ENCODE measurements at places on chromosomes 4 and X.

DNA sequence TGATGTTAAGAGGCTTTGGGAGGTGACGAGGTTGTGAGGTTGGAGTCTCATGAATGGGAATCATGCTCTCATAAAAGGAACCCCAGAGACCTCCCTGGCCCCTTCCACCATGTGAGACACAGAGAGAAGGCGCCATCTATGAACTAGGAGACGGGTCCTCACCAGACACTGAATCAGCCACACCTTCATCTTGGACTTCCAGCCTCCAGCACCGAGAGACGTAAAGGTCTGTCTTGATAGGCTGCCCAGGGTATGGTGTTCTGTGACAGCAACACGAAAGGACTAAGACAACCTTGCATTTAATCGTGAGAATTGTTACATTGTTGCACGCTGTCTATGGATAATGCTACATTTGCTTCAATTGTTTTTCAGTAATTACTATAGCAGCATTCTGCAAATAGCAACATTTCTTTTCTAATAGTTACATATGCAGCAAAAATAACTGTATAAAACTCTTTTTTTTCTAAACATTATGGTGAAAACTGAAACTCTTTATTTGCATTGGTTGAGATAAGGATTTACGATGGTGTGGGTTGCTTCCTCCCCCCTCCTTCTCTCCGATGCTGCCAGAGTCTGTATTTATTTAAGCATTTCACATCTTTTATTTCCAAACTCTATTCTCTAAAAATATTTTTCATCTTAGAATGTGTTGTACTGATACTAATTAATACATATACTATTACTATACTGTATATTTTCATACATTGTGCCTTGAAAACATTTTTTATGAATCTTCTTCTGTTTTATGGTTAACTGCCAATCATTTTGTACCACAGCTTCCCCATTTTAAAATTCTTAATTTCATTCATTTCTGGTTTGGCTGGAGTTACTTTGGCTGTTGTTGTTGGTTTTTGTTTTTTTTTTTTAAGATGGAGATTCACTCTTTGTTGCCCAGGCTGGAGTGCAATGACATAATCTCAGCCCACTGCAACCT, 26.4 kb upstream of the AKAP17A start:
- peak; percentile 11 for DNase-seq

- DNase-seq: no peak
These were observed 16.4 kb downstream of the FAT4 start for GRCh38 chr4:125331116-125331515.

DNA sequence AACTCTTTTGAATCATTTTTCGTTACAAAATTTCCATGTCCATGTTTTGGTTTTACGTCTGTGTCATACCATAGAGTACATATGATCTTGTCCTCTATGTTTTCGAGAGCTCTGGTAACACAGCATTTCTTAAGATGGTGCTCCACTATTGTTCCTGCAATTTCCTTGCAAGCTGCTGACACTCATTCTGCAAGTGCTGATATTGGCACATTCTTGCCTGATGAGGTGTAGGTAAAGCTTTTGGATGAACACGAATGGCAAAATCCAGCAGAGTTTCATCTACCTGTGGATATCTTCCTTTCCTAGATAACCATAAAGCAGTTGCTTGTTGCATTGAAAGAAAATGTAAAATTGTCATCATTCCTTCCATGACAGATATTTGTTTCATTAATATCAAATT, 41.3 kb downstream of the MAGEB17 start:
- no peak for DNase-seq

DNA sequence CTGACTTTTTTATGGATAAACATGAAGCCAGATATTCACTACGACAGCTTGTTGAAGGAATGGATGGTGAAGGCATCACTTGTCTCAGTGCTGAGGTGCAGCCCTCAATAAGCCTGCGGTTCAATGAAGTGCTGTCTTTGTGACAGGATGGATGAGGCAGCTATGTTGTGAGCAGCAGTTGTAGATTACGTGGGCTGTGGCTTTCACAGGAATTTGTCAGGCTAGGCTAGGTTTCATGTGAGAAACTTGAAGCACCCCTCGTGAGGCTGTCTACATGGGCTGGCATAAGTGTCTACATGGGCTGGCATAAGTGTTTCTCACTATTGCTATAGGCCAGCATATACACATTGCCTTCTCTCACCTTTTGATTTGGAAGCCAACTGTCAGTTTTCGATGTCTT, 1050.0 kb downstream of the ADGRL3 start:
- no peak for DNase-seq

- peak; percentile 19 for DNase-seq
These were observed 175.8 kb upstream of the TECRL start for GRCh38 chr4:64584981-64585557.

GRCh38 chr4:153260553-153261300, 56.5 kb downstream of the TRIM2 start:
- no peak for DNase-seq

GRCh38 chr4:180710628-180711337, 1532.4 kb upstream of the TENM3 start:
- DNase-seq: no peak

GRCh38 chr4:8147231-8147970, 11.2 kb downstream of the ABLIM2 start:
- no peak for DNase-seq

- no peak for DNase-seq
These were observed 23.3 kb upstream of the LNX1 start for GRCh38 chr4:53614591-53614990.

Data from NCI-H526 treated with DMSO at 0.1 percent for 48 hours (cell line).